ENCODE measurements at places on chromosomes 7 and 10.

DNA sequence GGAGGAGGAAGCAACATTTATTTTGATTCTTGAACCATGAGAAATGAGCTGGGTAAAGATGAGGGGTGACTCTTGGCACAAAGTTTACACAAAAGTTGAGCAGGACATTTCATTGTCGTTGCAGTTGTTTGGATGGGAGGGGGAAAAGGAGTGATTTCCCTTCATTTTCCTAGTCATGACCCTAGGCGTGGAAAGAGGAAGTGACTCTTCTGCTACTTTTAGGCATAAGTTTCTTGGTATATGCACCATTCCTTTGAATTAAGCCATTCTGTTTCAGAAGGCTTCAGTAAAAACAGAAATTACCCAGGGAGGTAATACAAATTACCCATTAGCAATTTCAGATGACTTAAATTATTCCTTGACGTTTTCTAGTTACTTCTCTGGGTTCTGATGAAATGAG lies 113.9 kb upstream of the FAM171A1 start:
- DNase-seq, result no peak

DNA sequence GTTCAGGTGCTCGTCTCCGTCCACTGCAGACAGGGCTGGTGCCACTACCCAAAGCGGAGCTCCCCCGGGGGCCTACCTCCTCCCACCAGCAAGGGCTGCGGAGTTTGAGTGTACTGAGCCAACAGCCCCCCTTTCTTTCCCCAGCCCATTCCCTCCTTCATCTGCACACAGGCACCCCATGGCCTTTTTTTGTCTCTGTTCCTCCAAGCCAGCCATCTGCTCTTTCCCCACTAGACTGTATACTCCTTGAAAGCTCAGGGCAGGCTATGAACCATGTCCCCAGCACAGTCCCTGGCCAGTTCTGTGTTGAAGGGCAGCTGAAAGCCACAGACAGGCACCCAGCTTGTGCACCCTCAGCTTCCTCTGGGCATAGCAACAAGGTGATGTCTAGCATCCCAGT lies 99.4 kb downstream of the ZMIZ1 start:
- no peak for DNase-seq

DNA sequence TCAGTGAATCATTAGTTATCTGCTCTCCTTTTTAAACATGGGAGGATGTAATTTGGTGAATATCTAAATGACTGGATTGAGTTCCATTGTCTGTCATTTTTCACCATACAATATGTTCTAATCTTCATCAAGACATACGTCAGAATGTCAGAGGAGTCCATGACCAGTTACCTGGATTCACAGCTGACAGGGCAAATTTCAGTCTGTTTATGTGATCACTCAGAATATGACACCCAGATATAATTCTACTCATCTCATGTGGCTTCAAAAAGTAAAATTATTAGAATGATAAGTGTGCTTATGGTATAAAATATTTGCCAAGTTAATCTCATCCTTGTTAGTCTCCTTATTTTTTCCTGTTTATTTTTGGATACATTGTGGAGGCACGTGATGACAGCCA lies 150.2 kb downstream of the CDC14C start:
- DNase-seq, result no peak

DNA sequence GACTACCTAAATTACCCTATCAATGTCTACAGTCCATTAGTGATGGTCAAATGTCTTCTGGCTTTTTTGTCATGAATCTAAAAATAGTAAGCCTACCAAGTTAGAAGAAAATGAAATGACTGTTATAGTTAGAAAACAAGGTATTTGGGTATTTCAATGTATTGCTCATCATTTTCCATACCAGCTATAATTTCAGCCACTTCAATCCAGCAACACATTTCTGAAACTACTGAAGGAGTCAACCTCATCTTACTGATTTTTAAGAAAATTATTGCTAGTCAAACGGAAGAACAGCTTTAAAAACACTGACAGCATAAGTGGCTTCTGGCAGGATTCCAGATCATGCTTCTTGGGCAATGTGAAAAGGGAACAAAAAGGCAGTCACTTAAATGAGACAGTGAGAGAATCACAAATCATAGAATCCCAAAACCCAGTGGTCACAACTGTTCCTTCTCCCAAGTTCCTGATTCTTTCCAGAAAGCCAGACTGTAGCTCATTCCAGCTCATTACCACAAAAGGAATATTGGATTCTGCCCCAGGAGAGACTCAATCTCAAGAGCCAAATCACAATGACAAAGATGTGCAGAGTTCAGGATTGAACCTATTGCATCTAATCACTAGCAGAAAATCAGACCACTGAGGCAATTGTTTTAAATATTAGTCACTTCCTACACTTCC lies 61.2 kb upstream of the LRRN3 start:
- DNase-seq, result no peak

DNA sequence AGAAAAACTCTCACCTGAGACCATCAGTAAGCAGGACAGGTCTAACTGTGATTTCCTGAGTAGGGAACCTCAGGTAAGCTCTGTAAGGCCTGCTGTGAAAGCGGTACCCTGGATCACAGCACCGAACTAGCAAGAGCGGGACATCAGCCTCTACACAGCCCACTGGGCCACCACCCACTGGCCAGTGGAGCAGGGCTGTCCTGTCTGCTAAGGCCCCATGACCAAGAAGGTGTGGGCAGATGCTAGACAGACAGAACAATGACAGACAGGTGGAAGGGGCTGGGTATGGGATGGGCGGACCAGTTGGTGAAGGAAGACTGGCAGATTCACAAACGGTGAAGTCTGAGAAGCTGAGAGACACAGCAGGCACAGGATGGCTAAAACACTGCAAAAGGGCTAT lies 79.4 kb upstream of the DDC start:
- DNase-seq, result no peak

- peak; percentile 70 for DNase-seq
These were observed at the start of gene PLA2G12B for GRCh38 chr10:72954596-72955554. Gene PLA2G12B, minus strand, starts transcription at chr10:72954806. Its CDS starts 121 bp downstream, at chr10:72954685.

DNA sequence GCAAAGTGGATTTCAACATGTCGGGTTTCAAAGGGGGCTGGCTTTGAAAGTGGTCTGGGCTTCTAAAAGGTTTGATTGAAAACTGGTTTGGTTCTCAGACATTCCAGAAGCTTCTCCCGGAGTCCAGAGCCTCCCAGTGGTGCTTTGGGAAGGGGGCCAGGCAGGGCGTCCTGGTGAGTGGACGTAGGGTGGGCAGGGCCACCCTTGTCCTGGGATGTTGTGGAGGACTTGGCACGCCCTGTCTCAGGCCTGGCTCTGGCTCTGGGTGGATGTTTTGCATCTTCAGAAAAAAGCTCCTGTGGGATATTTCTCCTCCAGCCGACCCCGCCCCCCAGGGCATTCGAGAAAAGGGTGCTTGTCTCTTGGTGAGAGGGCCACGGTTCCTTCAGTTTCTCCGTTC lies 31.2 kb downstream of the GRIFIN start:
- DNase-seq, result no peak

DNA sequence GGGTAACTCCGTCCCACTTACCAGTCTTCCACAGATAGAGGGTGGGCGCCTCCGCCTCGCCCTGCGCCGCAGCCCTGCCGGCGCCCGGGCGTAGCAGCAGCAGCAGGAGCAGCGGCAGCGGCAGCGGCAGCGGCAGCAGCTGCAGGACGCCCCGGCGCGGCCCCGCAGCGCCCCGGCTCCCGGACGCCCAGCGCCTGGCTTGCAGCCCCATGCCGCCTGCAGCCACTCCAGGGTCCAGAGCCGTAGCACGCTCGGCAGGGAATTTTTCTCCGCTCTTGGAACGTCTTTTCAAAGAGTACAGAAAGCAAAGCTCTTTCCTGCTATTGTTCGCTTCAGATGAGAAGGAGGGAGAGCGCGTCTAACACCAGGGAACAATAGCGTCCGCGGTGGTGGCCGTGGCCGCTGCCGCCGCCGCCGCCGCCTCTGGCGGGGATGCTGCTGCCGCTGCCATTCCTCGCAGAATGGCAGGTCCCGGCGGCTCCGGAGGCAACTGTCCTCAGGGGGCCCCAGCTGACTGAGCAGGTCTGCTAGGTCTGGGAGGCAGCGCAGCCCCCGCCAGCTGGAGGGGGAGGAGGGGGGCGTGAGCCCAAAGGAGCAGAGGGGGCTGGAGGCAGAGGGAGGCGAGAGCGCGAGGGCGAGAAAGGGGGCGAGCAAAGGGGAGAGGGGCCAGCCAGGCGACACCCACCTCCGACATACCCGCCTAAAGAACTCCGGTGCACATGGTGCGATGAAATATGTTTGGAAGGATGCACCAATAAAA lies at the start of gene THSD7A:
THSD7A (minus strand) TSS at position 463 of the 760 bp plus-strand sequence; CDS start at position 211, 252 bp downstream.
- DNase-seq, result peak; percentile 68

DNA sequence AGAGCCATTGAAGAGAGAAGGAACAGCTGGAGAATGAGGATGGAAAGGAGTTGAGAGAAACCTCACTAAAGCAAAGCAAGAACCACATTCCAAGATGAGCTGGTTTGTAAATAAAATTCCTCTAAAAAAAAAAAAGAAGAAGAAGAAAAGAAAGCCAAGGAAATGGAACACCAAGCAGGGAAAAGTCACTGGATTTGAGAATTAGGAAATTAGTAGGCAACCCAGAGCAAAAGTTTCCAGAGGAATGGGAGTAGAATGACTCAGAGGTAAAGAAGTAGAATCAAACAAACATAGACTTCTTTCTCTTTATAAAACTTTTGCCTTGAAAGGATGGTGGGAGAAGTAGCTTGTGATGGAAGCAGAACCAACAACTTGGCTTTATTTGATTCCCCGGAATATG lies 3.9 kb downstream of the CH25H start:
- no peak for DNase-seq

GRCh38 chr7:4882169-4883032 lies 1.1 kb downstream of the RADIL start:
- DNase-seq, result no peak

- DNase-seq, result no peak
These were observed 301.2 kb downstream of the CACNA2D1 start for GRCh38 chr7:82142263-82142864.

- no peak for DNase-seq
These were observed 125.3 kb downstream of the CHCHD3 start for GRCh38 chr7:132956556-132956955.

- DNase-seq, result no peak
These were observed 184.9 kb upstream of the ADCY1 start for GRCh38 chr7:45389073-45389872.

DNA sequence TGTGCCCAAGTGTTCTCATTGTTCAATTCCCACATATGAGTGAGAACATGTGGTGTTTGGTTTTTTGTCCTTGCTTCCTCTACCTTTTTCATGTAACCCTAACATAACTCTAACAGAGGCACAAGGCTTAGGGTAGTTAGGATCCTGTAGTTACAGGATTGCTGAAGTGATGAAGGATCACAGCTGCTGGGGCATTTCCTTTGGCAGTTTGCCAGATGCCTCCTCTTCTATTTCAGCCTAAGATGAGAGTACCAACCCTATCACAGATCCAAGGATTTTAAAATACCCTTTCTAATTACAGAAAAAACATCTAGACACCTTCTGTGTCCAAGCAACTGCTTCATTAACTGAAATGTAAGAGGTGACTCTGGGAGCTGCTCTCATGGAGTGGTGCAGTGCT lies 141.7 kb upstream of the COL1A2 start:
- no peak for DNase-seq

GRCh38 chr7:78852951-78853350 lies 600.5 kb downstream of the MAGI2 start:
- no peak for DNase-seq

- no peak for DNase-seq
These were observed 5.4 kb upstream of the MICALL2 start for GRCh38 chr7:1464694-1465093.

DNA sequence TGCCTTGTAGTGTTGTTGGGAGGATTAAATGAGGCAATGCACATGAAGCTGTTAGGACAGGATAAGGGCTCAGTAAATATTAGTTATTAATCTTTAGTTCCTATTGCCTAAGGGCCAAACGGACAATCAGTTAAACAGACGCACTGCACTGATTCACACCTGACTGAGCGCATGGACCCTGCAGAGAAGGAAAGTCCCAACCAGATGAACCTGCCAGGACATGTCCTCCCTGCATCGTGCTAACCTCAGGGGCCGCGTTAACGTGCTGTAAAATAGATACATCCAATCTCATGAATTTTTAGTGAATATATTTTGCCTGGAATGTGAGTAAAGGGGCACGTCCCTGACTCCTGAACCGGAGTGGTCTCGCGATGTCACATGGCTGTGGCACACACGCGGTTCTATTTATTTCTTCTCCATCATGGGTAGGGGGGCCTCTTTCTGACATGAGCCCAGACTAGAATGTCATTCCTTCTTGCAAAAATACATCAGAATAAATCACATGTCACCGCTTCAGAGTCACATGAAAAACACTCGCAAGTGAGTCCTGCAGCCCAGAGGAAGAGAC lies 12.3 kb downstream of the ADARB2 start:
- DNase-seq, result no peak

- peak; percentile 53 for DNase-seq
These were observed 27.1 kb downstream of the OGDH start for GRCh38 chr7:44633254-44634186.

- DNase-seq, result no peak
These were observed 93.1 kb downstream of the ARID5B start for GRCh38 chr10:61994405-61995219.

DNA sequence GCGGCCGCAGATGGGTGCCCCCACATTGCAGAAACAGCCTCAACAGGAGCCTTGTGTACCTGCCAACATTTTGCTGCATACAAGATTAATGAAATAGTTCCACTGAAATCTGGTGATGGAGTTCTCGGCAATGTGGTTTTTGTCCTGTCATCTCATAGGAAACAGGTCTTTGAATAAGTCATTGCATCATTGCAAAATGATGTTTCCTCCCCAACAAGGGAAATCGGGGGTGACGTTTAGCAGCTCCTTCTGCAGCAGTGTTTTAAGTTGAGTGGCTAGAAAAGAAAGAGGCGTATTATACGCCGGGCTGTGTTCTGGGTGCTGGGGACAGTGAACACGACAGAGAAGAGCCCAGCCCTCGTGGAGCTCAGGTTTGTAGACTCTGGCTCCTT lies 177.0 kb downstream of the PRKAG2 start:
- no peak for DNase-seq

- DNase-seq, result no peak
These were observed 6.7 kb upstream of the STK17A start for GRCh38 chr7:43576241-43576640.

- no peak for DNase-seq
These were observed 330.3 kb upstream of the NPVF start for GRCh38 chr7:25558605-25559004.

GRCh38 chr10:118358327-118358726 lies 16.2 kb upstream of the FAM204A start:
- no peak for DNase-seq

DNA sequence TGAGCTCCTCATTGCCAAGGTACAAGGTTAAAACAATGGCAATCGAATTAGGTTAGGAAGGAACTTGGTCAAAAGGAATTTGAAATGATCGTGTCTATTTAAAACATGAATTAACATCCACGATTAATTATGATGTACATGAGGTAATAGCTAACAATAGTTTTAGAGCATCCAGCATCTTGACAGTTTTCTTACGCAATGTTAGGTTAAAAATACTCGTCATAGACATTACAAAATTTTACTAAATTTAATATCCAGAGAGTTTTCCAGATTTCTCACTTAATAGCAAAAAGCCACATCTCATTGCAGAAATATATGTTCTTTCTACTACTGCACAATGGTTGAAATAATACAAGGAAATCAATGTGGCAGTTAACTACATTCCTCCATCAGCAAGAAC lies 22.6 kb downstream of the CUBN start:
- DNase-seq, result no peak

All from right lobe of liver (tissue), 6 donors.